Hippocampal formation (tissue), 2 donors: ENCODE measurements at places on chromosomes 2 and 18.

DNA sequence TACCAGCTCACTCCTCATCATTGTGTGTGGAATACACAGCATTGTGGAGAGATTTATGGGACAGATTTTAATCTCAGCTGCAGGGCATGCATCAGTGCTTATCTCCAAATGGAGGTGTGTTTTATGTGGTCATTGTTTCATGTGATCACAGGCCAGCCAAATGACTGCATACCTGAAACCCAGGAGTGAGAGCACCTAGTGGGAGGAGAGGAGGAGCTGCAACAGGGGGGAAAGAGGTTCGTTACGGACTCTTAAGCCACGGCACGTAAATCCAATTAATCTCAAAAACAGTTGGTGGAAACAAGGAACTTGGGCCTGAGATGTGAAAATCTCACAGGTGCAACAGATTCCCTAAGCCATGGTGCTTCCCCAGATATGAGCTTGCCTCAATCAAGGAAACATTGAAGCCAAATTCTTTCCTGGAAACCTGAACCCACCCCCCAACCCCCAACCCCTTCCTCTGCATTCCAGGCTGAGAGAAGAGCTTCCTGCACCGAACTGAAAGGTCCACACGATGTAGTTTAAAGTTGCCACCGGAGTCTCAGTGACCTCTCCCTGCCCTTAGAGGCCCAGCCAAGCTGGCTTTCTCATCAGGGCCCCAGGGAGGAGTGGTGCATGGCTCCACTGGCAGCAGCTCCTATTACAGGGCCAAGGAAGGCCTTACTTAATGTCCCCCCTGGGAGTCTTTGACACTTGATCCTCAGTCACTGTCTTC is 167.4 kb downstream of the C1D start:
- DNase-seq = no peak

DNA sequence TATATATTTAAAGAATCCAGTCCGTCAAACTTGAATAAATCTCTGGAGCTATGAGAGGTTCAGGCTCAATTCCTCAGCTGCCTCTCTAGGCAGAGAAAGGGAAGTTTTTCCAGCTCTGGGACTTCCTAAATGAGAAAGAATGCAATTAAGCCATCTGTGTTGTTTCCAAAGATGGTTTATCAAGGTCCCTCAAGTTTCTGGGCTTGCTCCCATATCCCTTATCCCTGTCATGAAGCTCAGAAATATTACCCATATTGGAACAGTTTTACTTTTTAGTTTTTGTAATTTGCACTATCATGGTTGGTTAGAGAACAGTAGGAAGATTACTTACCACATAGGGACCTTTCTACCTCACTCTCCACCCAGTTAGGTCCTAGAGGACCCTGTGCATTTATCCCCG is 1.4 kb downstream of the CNTNAP5 start:
- DNase-seq = no peak

GRCh38 chr2:37985333-37985732 is 60.2 kb downstream of the RMDN2 start:
- no peak for DNase-seq

- no peak for DNase-seq
These were observed 28.8 kb downstream of the STEAP3 start for GRCh38 chr2:119252186-119253113.

- peak; percentile 4 for DNase-seq
These were observed 63.5 kb upstream of the RASGRP3 start for GRCh38 chr2:33412920-33413319.

- peak; percentile 9 for DNase-seq
These were observed at the start of gene FAM124B for GRCh38 chr2:224401641-224402342. TSS of gene FAM124B (minus strand) at chr2:224402107. CDS start at chr2:224401768, 339 bp downstream.

DNA sequence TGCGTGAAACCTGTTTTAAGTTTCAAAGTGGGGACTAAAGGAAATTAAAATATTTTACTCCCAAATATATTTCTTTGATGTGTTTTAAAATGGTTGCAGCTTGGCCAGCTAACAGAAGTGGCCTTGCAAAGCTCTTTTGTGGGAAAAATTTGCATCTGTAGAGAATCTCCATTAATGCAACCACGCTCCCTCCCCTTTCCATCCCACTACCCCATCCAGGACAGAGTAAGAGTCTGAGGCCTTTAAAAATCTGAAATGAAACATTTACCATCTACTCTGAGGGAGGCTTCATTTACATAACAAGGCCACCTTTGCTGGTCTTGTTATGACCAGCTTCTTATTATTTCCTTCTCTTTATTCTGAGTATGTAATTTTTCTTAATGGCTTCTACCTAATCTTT is 63.5 kb downstream of the STAT4 start:
- no peak for DNase-seq

DNA sequence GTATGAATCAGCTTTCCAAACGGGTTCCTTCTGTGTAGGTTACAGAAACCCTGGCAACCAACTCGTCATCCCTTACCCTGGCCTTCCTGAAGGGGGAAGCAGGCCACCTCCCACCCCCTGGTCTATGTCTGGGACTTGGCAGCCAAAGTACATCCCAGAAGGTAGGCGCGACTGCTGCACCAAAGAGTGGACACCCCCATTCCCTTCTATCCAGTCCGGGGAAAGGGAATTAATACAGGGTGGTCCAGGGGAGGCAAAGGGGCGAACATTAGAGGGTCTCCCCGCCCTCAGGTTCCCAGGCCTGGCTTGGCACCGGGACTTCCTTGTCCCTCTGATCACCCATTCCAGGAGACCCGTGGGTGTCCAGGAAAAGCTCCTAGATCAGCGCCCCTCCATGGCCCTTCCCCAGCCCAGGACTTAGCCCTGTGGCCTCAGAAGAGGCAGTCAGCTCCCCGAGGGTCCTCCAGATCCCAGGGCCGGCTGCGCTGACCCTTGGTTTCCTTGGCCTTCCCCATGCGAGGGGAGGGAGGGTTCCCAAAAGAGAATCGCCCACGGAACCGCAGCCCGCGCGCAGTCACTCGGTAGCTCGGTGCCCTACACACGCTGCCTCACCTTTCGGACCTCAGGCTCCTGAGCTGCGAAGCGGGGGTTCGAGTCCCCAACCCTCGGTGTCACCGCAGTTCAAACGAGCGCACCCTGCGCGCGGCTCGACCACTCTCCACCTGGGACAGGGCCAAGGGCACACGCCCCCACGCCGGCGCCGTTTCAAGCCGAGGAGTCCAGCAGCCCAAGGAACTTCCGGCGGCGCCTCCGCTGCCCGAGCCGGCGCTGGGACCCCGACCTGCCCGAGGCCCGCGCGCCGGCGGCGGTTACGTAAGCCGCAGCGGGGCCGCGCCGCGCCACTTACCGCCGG is at the start of gene PER2:
Gene PER2, minus strand, starts transcription at position 874 of the 913 bp plus-strand sequence. CDS start 10,674 bp downstream, outside the sequence.
- peak; percentile 27 for DNase-seq

GRCh38 chr2:16093639-16094529 is 153.5 kb downstream of the MYCN start:
- no peak for DNase-seq

- no peak for DNase-seq
These were observed 535 bp downstream of the HOXD3 start for GRCh38 chr2:176157499-176158185.

DNA sequence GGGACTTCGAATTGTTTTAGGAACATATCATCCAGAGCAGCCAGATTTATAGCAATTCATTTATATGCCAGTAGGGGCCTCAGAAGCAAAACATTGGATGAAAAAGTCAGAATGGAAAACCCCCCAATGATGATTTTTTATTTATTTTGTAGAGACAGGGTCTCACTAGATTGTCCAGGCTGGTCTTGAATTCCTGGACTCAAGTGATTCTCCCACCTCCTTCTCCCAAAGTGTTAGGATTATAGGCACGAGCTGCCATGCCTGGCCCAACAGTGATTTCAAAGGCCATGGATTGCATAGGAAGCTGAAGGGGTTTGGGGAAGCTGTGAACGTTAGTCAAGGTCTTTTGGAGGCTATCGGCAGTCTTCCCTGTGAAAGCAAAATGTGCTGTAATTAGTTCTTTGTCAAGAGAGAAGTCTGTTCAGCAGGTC is 21.9 kb upstream of the MCFD2 start:
- DNase-seq = no peak

GRCh38 chr2:24435391-24436316 is 55.4 kb upstream of the NCOA1 start:
- DNase-seq = peak; percentile 55
